ENCODE measurements at places on chromosomes 3 and 15. TPM values are rescaled to one million over a fixed set of nuclear protein-coding genes. Genes with fewer than 3 reads are reported as not detected.

- H3K4me3 ChIP-seq: no peak overlapping the region
- no peak overlapping the region for H3K27ac ChIP-seq
- H3K27me3 ChIP-seq: no peaks in the 10 kb centered on the region
- H3K4me1 ChIP-seq: no peaks in the 10 kb centered on the region
Observed at GRCh38 chr3:177673112-177673914, 476.0 kb upstream of the TBL1XR1 start.

DNA sequence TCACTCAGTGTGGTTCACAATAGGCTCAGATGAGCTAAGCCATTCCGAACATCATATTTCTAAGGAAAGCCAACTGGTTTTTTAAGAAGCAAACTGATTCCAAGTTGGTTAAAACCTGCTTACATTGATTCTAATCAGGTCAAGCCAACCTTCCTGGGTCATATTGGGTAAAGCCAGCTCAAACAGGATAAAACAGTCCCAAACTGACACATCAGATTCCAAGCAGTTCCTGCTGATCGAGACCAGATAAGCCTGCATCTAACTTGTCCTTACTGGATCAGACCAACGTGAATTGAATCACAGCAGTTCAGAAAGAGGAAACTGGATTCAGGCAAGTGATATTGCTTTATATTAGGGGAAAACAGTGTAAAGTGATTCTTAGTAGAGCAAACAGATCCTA lies 18.6 kb upstream of the THSD4 start:
- no peaks in the 10 kb centered on the region for H3K4me1 ChIP-seq
- no peaks in the 10 kb centered on the region for H3K36me3 ChIP-seq
- H3K27me3 ChIP-seq: no peaks in the 10 kb centered on the region
- DNase-seq: no peak

DNA sequence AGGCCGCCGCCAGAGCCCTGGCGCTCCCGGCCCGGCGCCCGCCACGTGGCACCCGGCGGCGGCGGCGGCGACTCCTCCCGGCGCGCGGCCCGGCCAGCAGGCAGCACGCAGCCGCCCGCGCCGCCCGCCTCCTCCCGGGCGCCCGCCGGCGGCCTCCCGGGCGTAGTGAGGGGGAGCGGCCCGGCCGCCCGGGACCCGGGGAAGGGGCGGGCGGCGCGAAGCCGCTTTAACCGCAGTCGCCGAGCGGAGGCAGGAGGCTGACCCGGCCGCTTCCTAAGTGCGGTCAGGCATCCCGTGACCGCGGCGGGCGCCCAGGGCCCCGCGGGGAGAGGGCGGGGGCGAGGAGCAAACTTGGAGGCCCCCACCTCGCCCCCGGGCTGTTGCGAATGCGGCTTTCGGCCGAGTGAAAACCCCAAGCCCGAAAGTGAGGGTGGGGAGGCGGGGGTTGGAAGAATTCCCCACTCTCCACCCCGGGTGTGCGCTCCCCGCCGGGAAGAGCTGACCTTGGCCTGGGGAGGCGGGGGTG lies 1.7 kb upstream of the HES1 start:
- H3K27ac ChIP-seq: no peak overlapping the region
- H3K36me3 ChIP-seq: no peaks in the 10 kb centered on the region
- H3K4me1 ChIP-seq: peaks cover 45% of the 10 kb centered on the region

The MDFIC2 gene
- total RNA-seq: not detected

GRCh38 chr3:182829761-182830405 lies 36.6 kb downstream of the ATP11B start:
- H3K4me1 ChIP-seq: peaks cover 30% of the 10 kb centered on the region
- no peak overlapping the region for H3K27ac ChIP-seq
- H3K4me3 ChIP-seq: no peak overlapping the region
- H3K36me3 ChIP-seq: peaks cover 43% of the 10 kb centered on the region
- no peak for DNase-seq

- peaks cover 36% of the 10 kb centered on the region for H3K27me3 ChIP-seq
- H3K36me3 ChIP-seq: no peaks in the 10 kb centered on the region
- no peak for DNase-seq
- H3K27ac ChIP-seq: no peak overlapping the region
Observed at GRCh38 chr3:53523346-53523745, 28.9 kb downstream of the CACNA1D start.

DNA sequence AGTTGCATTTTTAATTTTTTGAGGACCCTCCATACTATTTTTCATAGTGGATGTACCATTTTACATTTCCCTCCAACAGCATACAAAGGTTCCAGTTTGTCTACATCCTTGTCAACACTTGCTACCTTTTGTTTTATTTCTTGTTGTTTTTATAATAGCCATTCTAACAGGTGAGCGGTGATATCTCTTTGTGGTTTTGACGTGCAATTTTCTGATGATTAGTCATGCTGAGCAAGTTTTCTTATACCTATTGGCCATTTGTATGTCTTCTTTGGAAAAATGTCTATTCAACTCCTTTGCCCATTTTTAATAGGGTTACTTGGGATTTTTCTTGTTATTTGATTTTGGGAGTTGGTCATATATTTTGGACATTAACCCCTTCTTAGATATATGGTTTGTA lies 187.0 kb downstream of the CDIN1 start:
- no peak overlapping the region for H3K27ac ChIP-seq
- no peak for DNase-seq
- H3K4me3 ChIP-seq: no peak overlapping the region
- no peaks in the 10 kb centered on the region for H3K4me1 ChIP-seq
- no peaks in the 10 kb centered on the region for H3K27me3 ChIP-seq
- H3K36me3 ChIP-seq: no peaks in the 10 kb centered on the region

DNA sequence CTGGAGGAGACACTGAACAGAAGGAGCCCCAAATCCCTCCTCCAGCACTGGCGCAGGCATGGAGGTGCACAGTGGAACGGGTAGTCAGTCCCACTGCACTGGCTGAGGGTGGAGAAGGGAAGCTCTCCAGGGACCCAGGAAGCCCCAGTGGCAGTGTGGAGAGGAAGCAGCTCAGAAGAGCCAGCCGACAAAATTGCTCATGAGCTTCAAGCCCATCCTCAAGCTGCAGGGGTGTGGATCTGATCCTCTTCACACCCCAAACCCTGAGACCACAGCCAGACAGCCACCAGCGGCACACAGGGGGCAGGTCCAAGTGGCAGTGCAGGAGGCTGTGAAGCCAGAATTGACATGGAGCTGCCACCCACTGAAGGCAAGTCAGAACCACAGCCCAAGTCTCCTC lies 32.1 kb downstream of the CYFIP1 start:
- H3K36me3 ChIP-seq: no peaks in the 10 kb centered on the region
- H3K4me1 ChIP-seq: peaks cover 9% of the 10 kb centered on the region
- no peak overlapping the region for H3K4me3 ChIP-seq
- DNase-seq: no peak
- peaks cover 8% of the 10 kb centered on the region for H3K27me3 ChIP-seq
